Spleen (tissue), 13 donors: ENCODE measurements at places on chromosomes 13 and 19. TPM values are rescaled to one million over a fixed set of nuclear protein-coding genes. Genes with fewer than 3 reads are reported as not detected.

DNA sequence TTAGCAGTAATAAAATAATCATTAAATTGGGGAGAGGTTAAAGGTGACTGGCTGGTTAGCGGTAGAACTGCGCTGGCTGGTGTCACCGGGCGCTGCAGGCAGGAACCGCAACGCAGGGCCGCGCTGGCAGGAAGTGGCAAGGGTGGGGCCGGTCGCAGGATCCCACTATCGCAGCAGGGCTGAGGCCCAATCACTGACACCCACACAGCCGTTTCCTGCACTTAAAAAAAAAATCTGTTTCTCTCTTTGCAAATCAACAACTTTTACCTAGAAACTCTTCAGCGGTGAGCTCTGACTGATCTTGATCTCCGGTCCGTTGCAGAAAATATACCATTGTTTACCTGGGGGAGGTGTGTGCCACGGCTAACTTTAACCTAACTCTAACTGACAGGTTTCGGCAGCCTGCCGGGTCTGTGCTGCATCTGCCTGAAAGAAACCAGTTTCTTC, 46.9 kb downstream of the KLF2 start:
- H3K4me1 ChIP-seq: peaks cover 100% of the 10 kb centered on the region
- no peaks in the 10 kb centered on the region for H3K27me3 ChIP-seq
- peak overlapping the region; percentile 91 for H3K27ac ChIP-seq

- no peak overlapping the region for H3K4me3 ChIP-seq
- H3K27ac ChIP-seq: no peak overlapping the region
- DNase-seq: no peak
- H3K36me3 ChIP-seq: no peaks in the 10 kb centered on the region
- H3K27me3 ChIP-seq: no peaks in the 10 kb centered on the region
Observed at GRCh38 chr13:69947582-69947981, 160.0 kb upstream of the ATXN8OS start.

DNA sequence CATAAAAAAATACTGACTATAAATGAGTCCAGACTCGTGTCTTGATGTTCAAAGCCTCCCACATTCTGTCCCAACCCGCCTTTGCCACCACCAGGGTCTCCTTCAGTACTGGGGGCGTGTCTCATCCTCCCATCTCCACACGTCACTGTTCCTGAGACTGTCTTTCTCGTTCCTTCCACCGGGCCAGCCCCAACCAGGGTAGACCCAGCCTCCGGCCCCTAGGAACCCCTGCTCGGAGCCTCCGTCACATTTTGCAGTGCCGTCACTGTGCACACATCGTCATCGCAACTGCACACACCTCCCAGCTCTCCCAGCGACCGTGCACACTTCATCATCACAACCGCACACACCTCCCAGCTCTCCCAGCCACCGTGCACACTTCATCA, 73.4 kb downstream of the SPACA7 start:
- no peak overlapping the region for H3K27ac ChIP-seq
- peaks cover 4% of the 10 kb centered on the region for H3K27me3 ChIP-seq
- no peak overlapping the region for H3K4me3 ChIP-seq
- H3K4me1 ChIP-seq: no peaks in the 10 kb centered on the region

Gene ZNF253
- total RNA-seq: 14.4 TPM

GRCh38 chr13:112840472-112841302, 128.3 kb upstream of the MCF2L start:
- H3K36me3 ChIP-seq: no peaks in the 10 kb centered on the region
- H3K4me1 ChIP-seq: no peaks in the 10 kb centered on the region
- H3K27ac ChIP-seq: no peak overlapping the region
- peak; percentile 63 for DNase-seq

Gene EIF3K
- 456 TPM for total RNA-seq

Gene SIGLEC8
- total RNA-seq: 10.1 TPM

GRCh38 chr13:75486146-75487062, 4.4 kb upstream of the TBC1D4 start:
- DNase-seq: no peak
- H3K27ac ChIP-seq: no peak overlapping the region
- H3K4me3 ChIP-seq: no peak overlapping the region
- H3K27me3 ChIP-seq: no peaks in the 10 kb centered on the region
- H3K36me3 ChIP-seq: no peaks in the 10 kb centered on the region

- no peaks in the 10 kb centered on the region for H3K36me3 ChIP-seq
- DNase-seq: peak; percentile 54
- no peak overlapping the region for H3K4me3 ChIP-seq
- no peaks in the 10 kb centered on the region for H3K4me1 ChIP-seq
- H3K27ac ChIP-seq: no peak overlapping the region
Observed at GRCh38 chr19:43372462-43372861, 19.0 kb downstream of the CD177 start.

- DNase-seq: no peak
- no peak overlapping the region for H3K27ac ChIP-seq
Observed at GRCh38 chr19:50821248-50821612, 2.4 kb downstream of the KLK1 start.

GRCh38 chr19:4580021-4580901, 20.8 kb upstream of the SEMA6B start:
- H3K36me3 ChIP-seq: no peaks in the 10 kb centered on the region
- H3K4me1 ChIP-seq: peaks cover 17% of the 10 kb centered on the region
- peak overlapping the region; percentile 30 for H3K4me3 ChIP-seq

DNA sequence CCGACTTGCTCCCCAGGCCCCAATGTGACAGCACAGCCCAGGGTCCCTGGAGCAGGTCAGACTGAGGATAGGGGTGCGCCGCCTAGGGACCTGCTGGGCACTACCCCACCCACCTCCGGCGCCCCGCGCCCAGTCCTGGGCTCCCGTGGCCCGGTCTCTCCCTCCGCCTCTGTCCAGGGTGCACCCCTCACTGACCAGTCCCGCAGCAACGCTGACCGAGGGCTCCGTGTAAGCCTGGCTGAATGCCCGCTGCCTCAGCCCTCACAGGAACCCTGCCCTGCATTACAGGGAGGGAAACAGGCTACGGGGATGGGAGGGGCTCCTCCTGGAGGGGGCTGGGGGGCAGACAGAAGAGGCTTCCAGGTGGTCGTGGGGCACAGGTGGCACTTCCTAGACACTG, 31.7 kb downstream of the GPX4 start:
- no peak for DNase-seq
- H3K4me1 ChIP-seq: peaks cover 36% of the 10 kb centered on the region
- H3K27ac ChIP-seq: peak overlapping the region; percentile 60
- no peak overlapping the region for H3K4me3 ChIP-seq
- H3K36me3 ChIP-seq: peaks cover 43% of the 10 kb centered on the region

GRCh38 chr19:47863514-47863936, 4.5 kb downstream of the TPRX2 start:
- H3K27ac ChIP-seq: no peak overlapping the region
- no peak overlapping the region for H3K4me3 ChIP-seq
- peak; percentile 93 for DNase-seq
- H3K4me1 ChIP-seq: no peaks in the 10 kb centered on the region

Gene SHISA7
- total RNA-seq: 0.27 TPM

Gene CDADC1
- 10.5 TPM for total RNA-seq

DNA sequence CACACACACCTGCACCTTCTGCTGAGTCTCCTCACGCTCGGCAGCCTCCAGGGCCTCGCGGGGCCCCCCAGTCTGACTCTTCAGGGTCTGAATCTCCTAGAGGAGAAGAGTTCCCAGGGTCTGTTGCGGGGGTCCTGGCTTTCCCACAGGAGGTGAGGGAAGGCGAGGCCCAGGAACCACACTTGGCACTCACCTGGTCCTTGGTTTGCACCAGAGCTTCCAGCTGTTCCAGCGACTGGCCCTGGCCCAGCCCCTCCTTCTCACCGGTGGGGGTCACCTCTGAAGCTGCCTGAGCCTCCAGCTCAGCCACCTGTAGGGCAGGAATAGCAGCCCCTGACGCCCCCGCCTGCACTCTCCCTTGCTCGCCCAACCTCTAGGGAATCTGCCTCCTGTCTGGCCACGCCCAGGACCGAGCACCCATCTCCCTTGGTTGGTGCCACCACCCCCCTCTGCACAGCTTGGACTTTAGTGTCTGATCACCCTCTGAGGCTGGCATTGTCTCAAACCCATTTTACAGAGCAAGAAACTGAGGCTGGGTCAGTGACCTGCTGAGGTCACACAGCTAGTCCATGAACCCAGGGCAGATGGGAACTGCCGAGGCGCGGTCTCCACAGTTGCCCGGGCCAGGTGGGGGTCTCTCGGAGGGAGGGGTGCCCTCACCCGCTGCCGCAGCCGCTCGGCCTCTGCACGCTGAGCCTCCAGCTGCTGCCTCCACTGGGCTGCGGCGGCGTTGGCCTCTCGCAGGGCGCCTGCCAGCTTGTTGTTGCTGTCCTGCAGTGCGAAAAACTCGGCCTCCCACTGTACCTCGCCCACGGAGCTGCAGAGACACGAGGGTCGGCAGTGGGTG, 9.5 kb downstream of the HOMER3 start:
- H3K4me3 ChIP-seq: no peak overlapping the region
- no peak overlapping the region for H3K27ac ChIP-seq

Gene CYP2F1
- total RNA-seq: not detected

GRCh38 chr13:80787604-80788003, 446.7 kb upstream of the SPRY2 start:
- DNase-seq: no peak
- H3K4me1 ChIP-seq: no peaks in the 10 kb centered on the region
- H3K27me3 ChIP-seq: no peaks in the 10 kb centered on the region
- H3K4me3 ChIP-seq: no peak overlapping the region
- H3K36me3 ChIP-seq: no peaks in the 10 kb centered on the region

GRCh38 chr13:41386211-41386610, 71.1 kb upstream of the RGCC start:
- H3K4me3 ChIP-seq: no peak overlapping the region
- H3K27ac ChIP-seq: no peak overlapping the region
- H3K27me3 ChIP-seq: no peaks in the 10 kb centered on the region
- no peaks in the 10 kb centered on the region for H3K36me3 ChIP-seq
- no peak for DNase-seq

DNA sequence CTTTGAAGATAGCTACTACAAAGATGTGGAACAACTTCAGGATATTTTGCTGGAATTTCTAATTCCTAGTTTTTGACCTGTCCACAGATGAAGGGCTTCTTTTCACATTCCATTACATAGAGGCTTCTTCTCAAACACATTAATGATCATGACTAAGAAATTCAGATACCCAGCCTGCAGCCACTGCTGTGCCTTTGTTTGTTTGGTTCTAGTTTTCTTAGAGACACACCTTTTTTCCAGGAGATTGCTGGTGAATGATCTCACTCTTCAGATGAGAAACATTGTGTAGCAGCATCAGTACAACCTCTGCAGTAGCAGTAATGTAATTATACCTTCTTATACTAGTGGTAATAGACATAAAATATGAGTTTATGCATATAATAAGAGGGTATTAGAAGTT, 5.0 kb downstream of the TDRD3 start:
- H3K27ac ChIP-seq: no peak overlapping the region
- H3K27me3 ChIP-seq: no peaks in the 10 kb centered on the region
- H3K4me1 ChIP-seq: peaks cover 23% of the 10 kb centered on the region
- H3K4me3 ChIP-seq: no peak overlapping the region

DNA sequence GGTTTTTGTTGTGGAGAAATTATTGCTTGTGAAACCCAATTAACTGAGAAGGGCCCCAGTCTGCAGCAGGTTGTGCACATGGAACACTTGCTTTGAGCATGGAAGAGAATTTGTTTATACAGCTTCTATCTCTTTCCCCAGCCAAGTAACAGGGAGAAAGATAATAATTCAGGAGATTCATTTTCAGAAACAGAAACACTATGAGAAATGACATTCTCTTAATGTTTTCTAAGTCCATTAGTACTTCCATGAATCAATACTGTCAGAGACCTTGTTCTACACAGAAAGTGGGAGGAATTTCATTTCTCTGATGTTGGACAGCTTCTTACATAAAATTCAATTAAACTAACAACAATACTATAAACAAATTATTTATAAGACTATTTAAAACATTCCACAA, 446.3 kb downstream of the KLF12 start:
- H3K36me3 ChIP-seq: peaks cover 23% of the 10 kb centered on the region
- H3K4me1 ChIP-seq: no peaks in the 10 kb centered on the region
- H3K27me3 ChIP-seq: no peaks in the 10 kb centered on the region
- H3K27ac ChIP-seq: no peak overlapping the region
- DNase-seq: no peak

GRCh38 chr13:108000998-108001397, 214.3 kb downstream of the LIG4 start:
- no peak for DNase-seq
- no peaks in the 10 kb centered on the region for H3K27me3 ChIP-seq
- H3K4me3 ChIP-seq: no peak overlapping the region

GRCh38 chr13:50842251-50842989, 1.1 kb downstream of the DLEU7 start:
- no peaks in the 10 kb centered on the region for H3K36me3 ChIP-seq
- no peak overlapping the region for H3K4me3 ChIP-seq
- DNase-seq: no peak
- no peaks in the 10 kb centered on the region for H3K4me1 ChIP-seq

- H3K27ac ChIP-seq: no peak overlapping the region
- peaks cover 79% of the 10 kb centered on the region for H3K4me1 ChIP-seq
Observed at GRCh38 chr19:41866284-41866683, 6.2 kb downstream of the RPS19 start.

Gene ETV2
- total RNA-seq: not detected

DNA sequence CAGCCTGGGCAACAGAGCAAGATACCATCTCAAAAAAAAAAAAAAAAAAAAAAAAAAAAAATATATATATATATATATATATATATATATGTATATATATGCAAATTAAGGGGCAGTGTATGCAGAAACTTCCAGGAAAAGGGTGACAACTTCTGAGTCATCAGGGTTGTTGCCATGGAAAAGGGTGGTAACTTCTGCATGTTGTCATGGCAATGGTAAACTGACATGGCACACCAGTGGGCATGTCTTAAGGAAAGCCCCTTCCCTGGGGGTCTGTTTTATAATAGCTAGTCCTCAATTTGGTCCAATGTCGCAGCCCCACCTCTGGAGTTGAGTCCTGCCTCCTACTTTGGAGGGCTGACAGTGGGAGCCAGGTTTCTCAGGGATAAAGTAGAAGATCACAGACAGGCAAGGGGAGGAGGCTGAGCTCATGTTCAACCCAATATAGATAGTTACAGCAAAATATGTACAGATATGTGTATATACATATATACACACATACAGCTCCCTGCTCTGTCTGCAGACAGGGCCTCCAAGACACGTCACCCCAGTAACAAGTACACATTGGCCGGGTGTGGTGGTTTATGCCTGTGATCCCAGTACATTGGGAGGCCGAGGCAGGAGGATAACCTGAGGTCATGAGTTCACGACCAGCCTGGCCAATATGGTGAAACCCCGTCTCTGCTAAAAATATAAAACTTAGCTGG, 7.2 kb upstream of the FCHO1 start:
- no peak for DNase-seq
- H3K27me3 ChIP-seq: no peaks in the 10 kb centered on the region
- H3K27ac ChIP-seq: no peak overlapping the region
- H3K4me3 ChIP-seq: no peak overlapping the region
